GM06990 (cell line): ENCODE measurements at places on chromosomes 1 and 21.

DNA sequence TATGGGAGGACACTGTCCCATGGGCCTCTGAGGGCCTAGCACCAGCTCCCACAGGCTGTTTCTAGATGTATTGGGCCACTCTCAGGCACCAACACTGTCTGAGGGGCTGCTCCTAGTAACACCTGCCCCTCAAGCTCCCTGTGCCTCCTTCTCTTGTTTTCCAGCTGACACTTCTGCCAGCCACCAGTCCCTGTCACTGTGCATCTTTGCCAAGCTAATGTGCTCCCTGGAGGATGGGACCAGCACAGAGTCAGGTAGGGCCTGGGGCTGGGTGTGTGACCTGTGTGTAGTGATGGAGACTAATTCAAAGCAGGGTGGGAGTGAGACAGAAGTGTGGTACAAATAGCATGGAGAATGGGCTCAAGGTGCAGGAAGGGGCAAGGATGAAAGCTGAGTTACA is 29.4 kb upstream of the MAGOH start:
- DNase-seq, result no peak

DNA sequence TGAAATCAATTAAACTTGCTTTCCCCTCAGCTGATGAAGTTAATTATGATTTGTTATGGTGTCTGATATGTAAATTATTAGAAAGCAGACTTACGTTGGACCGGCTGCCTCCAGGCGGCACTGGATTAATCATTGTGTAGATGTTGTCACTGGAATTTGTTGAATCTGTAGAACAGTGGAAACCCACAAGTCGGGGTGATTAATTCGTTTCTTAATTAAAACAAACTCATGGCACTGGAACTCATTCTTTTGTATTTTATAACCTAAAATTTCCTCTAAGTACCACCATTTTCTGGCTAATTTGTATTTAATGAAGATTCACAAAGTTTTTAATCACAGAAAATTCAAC is 39.0 kb downstream of the MRPL37 start:
- DNase-seq, result no peak

DNA sequence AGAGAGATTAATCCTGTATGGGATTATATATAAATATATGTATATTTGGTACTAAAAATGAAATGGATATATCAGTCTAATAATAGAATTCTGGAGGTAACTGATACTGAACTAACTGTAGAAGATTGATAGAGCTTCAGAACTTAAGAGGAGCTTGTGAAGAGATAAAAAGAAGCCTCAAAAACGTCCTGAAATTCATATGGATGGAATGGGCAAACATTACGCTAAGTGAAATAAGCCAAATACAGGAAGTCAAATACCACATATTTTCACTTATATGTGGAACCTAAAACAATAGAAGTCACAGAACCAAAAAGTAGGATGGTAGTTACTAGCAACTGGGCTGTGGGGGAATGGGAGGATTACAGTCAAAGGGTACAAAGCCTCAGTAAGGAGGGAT is 36.0 kb upstream of the ADGRL4 start:
- no peak for DNase-seq

GRCh38 chr1:89847191-89847729 is 26.4 kb downstream of the LRRC8D start:
- DNase-seq, result no peak

- DNase-seq, result no peak
Measured at GRCh38 chr1:15477646-15478212, 1.8 kb downstream of the CELA2B start.

GRCh38 chr1:201696217-201696761 is 132.7 kb upstream of the IPO9 start:
- no peak for DNase-seq

DNA sequence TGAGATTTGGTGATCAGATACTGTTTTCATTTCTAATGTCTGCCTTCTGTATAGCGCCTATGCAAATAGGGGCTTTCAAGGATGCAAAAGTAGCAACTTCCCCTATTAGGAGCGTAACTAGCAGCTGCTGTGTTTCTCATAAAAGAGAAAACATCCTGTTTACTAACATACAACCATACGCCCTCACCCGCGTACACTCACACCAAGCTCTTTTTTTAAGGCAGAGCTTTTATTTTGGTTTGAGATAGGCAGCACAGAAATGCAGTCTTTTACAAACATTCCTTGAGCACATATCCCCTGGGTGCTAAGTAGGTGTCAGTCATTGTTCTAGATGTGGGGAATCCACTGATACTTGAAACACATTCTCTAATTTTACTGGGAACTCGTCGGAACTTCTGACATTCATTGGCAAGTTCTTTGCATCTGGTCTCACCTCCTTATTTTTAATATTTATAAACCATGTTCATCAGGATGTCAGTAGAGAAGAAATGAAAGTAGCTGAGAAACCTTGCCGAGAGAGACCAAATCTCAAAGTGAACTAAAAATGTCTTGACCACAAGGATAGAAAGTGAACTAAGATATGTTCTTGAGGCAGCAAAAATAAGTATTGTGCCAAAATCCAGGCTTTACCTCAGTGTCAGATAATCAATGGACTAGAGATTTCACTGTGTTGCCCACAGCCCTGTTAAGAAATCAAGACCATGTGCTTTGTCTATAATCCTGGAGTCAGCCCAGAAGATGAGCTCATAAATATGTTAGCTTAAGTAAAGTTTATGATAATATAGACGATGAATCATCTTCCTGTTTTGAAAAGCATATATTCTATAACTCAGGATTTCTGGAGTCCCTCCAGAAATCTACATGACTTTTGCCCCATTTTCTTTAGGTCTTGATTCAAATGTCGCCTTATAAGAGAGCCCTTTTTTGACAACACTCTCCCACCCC is 350.9 kb downstream of the ST6GALNAC3 start:
- peak; percentile 29 for DNase-seq

- DNase-seq, result no peak
Measured at GRCh38 chr1:244755673-244756072, 79.8 kb upstream of the COX20 start.

DNA sequence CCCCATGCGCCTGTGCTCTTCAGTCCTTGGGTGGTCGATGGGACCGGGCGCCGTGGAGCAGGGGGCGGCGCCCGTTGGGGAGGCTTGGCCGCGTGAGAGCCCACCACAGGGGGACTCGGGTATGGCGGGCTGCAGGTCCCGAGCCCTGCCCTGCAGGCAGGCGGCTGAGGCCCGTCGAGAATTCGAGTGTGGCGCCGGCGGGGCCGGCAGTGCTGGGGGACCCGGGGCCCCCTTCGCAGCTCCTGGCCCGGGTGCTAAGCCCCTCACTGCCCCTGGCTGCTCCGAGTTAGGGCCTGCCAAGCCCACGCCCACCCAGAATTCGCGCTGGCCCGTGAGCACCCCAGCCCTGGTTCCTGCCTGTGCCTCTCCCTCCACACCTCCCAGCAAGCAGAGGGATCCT is 26.1 kb downstream of the TLR5 start:
- no peak for DNase-seq

DNA sequence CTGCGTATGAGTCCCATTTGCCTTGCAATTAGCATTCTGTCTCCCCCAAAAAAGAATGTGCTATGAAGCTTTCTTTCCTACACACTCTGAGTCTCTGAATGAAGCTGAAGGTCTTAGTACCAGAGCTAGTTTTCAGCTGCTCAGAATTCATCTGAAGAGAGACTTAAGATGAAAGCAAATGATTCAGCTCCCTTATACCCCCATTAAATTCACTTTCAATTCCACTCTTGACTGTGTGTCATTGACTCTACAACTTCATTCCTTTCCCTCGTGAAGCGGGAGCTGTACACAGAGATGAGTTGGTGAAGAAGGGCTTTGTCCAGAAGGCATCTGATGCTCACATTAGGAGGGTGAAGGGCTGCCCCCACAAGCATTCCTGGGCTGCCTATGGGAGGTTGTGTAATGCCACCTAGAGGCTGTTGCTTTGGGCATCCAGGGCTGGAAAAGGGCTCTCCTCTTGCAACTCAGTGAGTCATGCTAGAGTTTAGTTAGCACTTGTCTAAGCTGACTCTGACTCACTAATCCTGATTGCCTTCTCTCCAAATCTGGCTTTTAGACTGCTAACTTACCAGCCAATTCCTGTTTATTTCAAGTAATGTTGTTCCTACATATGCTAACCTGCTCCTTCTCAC is 1.8 kb downstream of the SPRR1B start:
- no peak for DNase-seq
